ENCODE measurements at places on chromosomes 5 and 9.

DNA sequence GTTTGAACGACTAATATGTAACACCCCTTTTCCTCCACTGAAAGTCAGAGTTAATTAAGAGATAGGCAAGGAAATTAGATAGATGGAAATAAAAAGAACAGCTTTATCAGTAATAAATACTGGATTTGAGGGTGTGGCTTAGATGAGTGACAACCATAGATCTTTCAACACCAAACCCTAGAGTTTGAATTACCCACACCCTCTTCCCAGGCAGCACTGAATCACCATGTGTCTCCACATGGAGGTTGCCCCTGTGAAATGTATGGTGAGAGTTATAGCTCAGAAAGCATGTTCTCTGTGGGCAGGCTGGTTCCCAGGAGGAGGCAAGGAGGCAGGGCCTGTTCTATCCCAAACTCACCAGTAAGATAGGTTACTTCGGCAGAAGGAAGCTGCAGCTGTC is 69.7 kb downstream of the TMEM174 start:
- DNase-seq, result no peak

- no peak for DNase-seq
Observed at GRCh38 chr5:113488645-113489184, 462 bp upstream of the MCC start.

- DNase-seq, result no peak
Observed at GRCh38 chr9:135359764-135360163, 119.8 kb upstream of the PPP1R26 start.

GRCh38 chr9:111501648-111502047 is 17.5 kb upstream of the ECPAS start:
- no peak for DNase-seq

GRCh38 chr5:140611020-140611521 is 21.9 kb downstream of the CD14 start:
- no peak for DNase-seq

DNA sequence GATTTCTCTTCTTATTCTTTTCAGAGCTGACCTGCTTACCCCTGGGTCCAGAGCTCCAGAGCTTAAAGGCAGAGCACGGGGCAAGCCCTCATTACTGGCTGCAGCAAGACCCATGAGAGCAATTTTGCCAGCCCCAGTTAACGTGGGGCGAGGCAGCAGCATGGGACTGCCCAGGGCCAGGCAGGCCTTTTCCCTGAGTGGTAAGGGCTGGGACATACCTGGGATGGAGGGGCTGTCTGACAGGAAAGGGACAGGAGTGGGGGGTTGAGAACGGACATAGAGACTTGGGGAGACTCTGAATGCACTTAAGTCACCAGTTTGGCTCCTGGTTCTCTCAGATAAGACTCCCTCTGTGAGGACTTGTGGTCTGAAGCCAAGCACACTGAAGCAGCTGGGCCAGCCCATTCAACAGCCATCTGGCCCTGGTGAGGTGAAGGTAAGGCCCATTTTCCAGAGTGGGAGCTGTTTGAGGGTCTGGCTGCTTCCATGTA is 26.2 kb downstream of the HMGXB3 start:
- DNase-seq, result no peak

GRCh38 chr5:8383616-8384015 is 514.7 kb downstream of the MTRR start:
- DNase-seq, result no peak

DNA sequence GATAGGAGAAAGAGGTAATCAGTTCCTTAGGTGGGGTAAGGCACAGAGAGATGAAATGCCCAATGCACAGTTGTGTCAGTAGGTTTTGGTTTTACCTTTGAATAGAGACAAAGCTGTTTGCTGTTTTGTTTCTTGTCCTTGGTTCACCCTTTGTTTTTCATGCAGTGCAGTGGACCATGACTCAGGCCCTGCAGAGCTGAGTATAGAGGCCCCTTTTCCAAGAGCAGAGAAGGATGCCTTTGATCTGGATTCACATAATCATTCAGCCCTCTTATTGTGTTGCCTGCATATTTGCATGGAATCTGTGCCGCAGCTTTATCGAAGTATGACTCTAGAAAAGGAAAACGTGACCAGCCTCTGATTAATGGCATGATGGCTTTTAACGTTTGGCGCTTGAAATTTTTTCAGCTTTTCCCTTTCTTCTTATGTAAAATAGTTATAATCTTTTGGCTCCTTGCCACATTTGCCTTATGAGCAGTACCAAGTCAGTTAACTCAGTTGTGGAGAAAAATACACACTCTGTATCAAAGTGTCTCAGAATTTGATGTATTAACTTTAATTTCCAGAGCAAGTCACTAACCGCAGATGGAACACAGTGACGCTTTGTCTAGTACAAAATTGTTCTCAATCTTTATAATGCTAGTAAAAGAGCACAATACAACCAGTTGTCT is 197.6 kb downstream of the KDM4C start:
- DNase-seq, result no peak

GRCh38 chr5:150213530-150213929 is 23.7 kb downstream of the SLC6A7 start:
- no peak for DNase-seq

- no peak for DNase-seq
Observed at GRCh38 chr9:122444041-122444733, 33.5 kb downstream of the OR1J1 start.

GRCh38 chr5:82522897-82523296 is 244.7 kb upstream of the RPS23 start:
- no peak for DNase-seq

GRCh38 chr9:121328476-121328875 is 41.6 kb downstream of the STOM start:
- no peak for DNase-seq

DNA sequence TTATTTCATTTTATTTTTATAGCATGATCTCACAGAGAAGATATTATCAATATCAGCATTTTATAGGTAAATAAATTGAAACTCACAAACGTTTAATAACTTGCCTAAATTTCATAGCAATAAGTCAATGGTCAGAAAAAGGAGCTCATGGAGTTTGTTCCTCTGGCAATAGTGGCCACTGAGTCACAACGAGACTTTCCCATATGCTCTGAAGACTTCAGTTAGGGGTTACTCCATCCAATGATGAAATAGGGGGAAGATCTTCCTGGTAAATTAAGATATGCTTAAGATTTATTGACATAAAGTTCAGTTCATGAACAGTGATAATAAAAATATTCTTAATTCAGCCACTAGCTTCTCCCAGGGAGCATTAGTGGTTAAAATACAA is 43.5 kb upstream of the HTR4 start:
- no peak for DNase-seq

- DNase-seq, result no peak
Observed at GRCh38 chr9:127566351-127567001, 45.6 kb upstream of the STXBP1 start.

DNA sequence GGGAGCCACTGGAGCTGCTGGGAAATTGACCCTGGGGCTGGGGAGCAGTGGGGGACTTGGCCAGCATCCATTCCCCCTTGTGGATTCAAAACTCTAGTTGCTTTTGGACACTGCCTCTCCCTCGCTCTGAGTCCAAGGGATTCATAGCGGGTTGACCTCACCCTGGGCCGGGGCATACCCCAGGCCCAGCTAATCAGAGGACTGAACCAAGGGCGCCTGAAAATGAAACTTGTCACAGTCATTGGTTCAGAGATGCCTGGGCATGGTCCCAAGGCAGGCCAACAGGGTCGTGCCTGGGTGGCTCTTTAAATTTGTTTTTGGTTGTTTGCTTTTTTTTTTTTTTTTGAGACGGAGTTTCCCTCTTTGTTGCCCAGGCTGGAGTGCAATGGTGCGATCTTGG is 22.6 kb downstream of the STK10 start:
- DNase-seq, result no peak

GRCh38 chr5:163407034-163407655 is 30.2 kb upstream of the CCNG1 start:
- DNase-seq, result no peak

GRCh38 chr5:117084067-117084466 is 509.4 kb upstream of the SEMA6A start:
- DNase-seq, result no peak

DNA sequence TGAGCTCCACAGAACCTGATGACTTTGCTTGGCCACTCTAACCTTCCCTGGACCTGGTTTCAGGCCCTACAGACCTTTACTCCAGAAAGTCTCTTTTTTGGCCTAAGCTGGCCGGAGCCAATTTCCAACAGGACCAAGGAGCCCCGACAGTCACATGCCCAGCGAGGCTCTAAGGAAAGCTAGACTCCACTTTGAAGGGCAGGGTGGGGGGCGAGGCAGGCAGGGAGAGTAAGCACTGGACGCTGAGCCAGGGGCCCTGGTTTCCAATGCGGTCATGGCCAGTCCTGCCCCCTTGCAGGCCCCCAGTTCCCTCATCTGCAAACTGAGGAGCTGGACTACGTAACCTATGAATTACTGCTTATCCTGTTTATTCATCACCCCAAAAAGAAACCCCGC is 65.2 kb downstream of the ADAMTS2 start:
- DNase-seq, result no peak

GRCh38 chr5:166340039-166340438 is 1951.4 kb upstream of the WWC1 start:
- DNase-seq, result no peak

DNA sequence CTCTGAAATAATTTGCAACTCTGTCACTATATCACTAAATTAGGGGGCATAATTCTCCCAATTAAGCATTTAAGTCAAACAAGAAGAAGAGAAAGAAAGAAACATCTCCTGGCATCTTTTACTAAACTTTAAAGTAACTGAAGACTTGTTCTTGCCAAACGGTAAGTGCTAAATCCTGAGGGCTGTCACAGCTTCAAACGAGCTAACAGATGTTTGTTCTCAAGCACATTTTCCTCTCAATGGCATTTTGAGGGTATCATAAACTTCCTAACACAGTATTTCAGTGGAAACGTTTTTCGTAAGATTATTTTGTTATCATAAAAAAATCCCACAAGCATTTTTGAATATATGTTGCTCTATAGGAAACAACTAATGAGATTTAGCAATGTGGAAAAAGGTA is 169.5 kb upstream of the TAS2R1 start:
- no peak for DNase-seq

GRCh38 chr5:78659114-78659513 is 10.5 kb upstream of the LHFPL2 start:
- no peak for DNase-seq

GRCh38 chr5:145495741-145496140 is 339.4 kb downstream of the PRELID2 start:
- DNase-seq, result peak; percentile 69

GRCh38 chr5:73454379-73455036 is 5.9 kb upstream of the FOXD1 start:
- peak; percentile 71 for DNase-seq

DNA sequence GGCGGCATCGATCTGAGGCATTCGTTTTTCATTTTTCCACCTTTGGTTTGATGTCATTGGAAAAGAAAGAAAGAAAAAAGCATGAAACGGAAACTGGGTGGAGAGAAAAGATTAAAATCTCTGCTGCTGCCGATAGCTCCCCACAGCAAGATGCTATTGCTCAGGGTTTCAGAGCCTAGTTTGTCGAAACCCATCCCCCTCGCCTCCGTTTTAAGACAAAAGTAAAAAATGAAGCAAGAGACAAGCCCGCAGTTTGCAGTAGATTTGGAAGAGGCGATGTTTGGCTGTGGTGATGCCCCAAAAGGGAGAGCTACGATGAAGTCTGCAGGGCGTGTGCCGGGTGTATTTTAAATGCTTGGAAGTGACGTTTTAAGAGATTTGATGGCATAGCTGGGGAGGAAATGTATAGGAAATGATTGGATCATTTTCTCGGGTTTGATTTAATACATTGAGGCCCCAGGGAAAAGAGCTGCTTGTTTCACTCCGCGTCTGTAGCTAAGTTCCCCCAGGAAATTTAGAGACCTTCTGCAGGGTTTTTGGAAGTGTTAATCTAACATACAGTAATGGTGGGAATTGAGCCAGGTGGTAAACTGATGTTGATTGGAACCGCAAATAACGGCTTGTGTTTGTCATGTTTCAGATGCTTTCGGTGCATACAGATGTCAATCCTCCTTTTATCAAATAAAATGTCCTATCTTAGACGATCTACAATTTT is 909 bp downstream of the NDFIP1 start:
- no peak for DNase-seq

- DNase-seq, result no peak
Observed at GRCh38 chr9:24118190-24118589, 292.1 kb upstream of the ELAVL2 start.

- no peak for DNase-seq
Observed at GRCh38 chr5:17150531-17150930, 66.9 kb upstream of the BASP1 start.

GRCh38 chr5:150035139-150035895 is 34.8 kb downstream of the HMGXB3 start:
- no peak for DNase-seq

DNA sequence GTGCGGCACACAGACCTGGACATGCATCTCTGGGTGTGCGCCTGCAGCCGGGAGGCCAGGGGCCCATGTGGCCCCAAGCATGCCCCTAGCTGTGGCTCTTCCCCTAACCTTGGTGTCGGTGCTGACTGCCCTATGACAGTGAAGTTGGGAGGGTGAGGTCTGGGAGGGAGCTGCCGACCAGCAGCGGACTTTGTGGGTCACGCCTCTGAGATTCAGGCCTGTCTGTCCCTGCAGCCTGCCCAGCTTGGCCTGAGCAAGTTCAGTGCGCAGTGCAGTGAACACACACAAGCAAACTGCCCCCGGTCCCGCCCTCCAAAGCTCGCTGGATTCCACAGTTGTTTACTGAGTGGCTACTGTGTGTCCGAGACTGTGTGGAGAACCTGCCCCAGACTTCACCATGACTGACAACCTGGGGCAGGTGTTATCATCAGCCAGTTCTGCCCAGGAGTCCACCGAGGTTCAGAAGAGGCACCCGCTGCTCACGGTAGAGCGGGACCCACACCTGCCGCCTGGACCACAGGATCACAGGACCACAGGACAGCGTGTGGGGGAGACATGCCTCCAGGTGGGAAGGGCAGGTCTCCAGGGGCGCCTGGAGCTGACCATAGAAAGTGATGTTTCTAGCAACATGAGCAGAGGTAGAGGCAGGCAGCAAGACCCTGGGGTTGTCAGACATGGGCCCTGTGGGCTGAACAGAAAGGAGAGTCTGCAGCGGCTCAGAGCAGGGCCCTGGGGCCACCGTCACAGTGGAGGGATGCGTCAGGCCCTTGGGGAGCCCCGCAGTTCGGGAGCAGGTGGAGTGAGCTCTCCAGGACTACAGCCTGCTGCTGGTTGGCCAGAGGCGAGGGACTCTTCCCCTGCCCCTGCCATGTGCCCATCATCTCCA is 105.1 kb downstream of the PHF2 start:
- DNase-seq, result no peak

DNA sequence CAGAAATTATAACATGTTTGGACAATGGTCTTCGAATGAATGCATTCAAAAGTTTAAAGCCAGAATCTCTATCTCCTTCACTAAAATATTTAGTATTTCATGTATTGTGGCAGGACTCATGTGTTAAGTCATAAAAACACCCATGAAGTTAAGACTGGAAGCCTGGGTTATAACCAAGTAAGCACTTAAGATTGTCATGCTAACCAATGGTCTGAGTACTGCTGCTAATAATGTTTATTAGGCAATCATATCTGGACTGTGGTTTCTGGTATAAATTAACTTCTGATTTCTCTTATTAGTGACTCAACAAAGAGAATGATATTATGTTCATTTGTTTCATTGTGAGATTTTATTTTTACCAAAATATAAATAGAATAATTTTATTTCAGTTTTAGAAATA is 297.9 kb upstream of the EDIL3 start:
- DNase-seq, result no peak

GRCh38 chr5:175317872-175318271 is 126.1 kb downstream of the DRD1 start:
- no peak for DNase-seq

- DNase-seq, result no peak
Observed at GRCh38 chr9:125521462-125522327, 185.3 kb downstream of the MAPKAP1 start.

Measured in NCI-H460 (cell line).